ENCODE measurements at places on chromosomes 3 and 15.

GRCh38 chr3:160981217-160981938, 123.8 kb downstream of the B3GALNT1 start:
- DNase-seq = no peak

GRCh38 chr3:175200391-175201095, 341.4 kb downstream of the NAALADL2 start:
- no peak for DNase-seq

GRCh38 chr3:100400419-100400779, 490 bp downstream of the TOMM70 start:
- DNase-seq = no peak

DNA sequence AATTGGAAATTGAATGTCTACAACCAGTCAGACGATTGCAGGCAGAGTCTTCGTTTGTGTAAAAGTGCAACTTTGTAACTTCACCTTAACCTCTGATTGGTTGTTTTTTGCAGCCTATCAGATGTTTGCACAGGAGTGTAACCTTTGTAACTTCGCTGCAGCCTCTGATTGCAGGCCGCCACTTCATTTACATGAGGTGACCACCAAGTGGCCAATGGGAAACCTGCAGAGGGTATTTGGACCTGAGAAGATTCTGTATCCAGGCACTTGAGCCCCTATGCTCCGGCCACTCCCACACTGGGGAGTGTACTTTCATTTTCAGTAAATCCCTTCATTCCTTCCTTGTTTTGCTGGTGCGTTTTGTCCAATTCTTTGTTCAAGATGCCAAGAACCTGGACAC, 68.1 kb upstream of the PFN2 start:
- DNase-seq = no peak

GRCh38 chr15:48205981-48206380, at the start of gene SLC12A1:
Gene SLC12A1, plus strand, starts transcription at chr15:48206302. Its CDS starts 1,418 bp downstream, at chr15:48207720.
- DNase-seq = no peak

DNA sequence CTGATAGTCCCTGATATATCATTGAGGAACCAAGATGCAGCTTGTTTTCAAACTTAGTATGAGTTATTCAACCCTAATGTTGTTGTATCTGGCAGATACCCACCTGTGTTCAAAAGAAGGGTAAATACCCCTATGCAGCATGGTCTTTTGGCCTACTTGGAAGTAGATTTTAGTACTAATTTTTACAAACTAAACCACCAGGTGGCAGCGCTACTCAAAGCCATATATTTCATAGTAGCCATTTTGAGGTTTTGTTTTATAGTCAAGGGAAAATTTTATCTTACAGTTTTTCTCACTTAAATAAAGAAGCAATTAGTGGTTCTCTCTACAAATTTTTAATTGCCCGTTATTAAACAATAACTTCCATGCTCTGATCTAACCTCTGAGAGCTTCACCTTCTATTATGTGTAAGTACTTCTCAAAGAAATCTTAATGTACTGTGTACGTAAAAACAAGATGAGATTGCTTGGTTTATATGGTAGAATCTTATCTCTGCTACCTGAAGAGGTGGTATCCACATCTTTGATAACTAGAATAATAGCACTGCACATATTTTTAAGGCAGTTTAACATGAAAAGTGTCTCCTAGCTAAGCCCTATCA, 31.5 kb upstream of the MLF1 start:
- DNase-seq = no peak

- no peak for DNase-seq
Observed at GRCh38 chr3:135759651-135760050, 205.9 kb upstream of the PPP2R3A start.

GRCh38 chr15:67585681-67586080, 43.2 kb downstream of the MAP2K5 start:
- DNase-seq = no peak

- no peak for DNase-seq
Observed at GRCh38 chr3:45498532-45498931, 96.0 kb upstream of the LIMD1 start.

DNA sequence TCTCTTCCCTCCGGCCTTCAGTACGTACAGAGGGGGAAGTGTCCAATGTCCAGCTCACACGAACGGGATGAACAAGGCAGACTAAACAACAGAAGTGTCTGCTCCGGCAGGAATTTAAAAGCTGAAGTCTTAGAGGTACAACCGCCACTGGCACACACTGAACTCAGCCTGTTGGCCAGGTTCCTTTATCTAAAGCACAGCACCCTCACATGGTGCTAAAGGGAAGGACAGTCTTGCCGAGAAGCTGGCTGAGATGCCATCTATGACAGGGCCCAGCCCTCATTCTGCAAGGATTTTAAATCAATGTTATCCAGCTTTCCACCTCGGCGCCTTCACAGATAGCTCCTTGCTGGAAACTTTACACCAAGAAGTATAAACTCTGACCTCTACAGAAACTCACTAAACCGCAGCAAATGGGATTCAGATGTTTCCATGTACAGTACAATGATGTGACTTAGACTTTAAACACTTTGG, 2.8 kb downstream of the ADAMTS17 start:
- DNase-seq = no peak

DNA sequence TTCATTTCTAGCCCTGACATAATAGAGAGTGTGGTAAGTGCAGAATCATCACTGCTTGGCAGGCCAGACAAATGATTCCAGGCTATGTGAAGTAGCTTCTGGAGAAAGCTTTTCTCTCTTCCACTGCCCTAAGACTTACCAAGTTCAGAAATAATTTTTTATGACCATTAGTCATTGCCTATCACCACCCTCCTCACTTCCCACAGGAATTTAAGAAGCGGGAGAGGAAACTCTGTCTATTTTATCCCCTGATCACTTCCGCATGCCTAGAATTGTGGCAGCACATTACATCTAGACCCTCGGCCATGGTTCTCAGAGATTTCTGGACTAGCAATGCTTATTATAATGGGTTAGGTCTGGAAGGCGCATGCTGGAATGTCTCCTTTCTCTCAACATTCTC, 397.8 kb upstream of the NR2F2 start:
- DNase-seq = no peak

DNA sequence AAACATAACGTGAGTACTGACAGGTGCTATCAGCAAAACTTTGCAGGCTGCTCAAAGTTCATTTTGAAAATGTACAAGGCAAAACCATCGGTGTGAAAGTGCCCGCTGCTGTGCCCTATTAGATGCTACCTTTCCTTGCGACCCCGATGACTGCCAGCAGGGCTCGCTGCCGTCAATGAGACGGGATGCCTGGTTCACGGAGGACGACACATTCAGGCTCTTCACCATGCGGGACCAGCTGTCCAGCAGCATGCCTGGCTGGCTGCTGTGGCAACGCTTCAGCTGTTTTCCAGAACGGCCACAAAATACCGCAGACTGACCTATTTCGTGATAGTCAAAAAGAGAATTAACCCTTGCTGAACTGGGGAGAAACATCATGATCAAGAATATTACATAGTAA, 92.7 kb upstream of the OCA2 start:
- no peak for DNase-seq

- no peak for DNase-seq
Observed at GRCh38 chr3:188584958-188585689, 431.2 kb downstream of the LPP start.

DNA sequence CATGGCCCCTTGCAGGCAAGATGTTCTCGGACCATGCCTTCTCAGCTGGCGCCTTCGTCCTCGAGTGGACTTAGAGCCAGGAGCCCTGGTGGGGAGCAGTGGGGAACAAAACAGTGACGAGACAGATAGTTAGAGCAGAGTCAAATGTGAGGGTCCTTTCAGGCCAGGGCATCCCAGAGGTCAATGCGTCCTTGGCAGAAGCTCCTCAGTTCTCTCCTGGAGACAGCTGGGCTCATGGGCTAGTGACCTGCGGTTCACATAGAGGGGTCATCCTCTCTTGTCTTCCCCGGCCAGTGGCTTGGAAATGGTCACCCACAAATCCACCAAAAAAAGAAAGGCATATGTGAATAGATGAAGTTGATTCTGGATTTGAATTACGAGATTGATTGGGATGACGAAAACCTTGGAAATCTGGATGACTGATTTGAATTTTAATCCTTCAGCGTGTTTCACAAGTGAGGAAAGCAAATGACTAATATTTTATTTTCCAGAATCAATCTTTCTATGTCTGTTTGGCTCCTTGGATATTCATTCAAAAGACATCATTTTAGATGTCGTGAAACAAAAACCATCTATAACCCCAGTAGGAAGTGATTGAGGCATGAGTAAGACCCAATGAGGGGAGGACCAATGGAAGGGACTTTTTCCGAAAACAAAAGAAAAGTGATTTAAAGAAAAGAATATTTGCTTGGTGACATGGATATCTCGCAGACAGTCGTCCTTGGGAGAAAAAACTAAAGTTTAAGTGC, 84.5 kb downstream of the ASB7 start:
- no peak for DNase-seq
